ENCODE measurements at places on chromosomes 13 and 19. TPM values are rescaled to one million over a fixed set of nuclear protein-coding genes. Genes with fewer than 3 reads are reported as not detected.

DNA sequence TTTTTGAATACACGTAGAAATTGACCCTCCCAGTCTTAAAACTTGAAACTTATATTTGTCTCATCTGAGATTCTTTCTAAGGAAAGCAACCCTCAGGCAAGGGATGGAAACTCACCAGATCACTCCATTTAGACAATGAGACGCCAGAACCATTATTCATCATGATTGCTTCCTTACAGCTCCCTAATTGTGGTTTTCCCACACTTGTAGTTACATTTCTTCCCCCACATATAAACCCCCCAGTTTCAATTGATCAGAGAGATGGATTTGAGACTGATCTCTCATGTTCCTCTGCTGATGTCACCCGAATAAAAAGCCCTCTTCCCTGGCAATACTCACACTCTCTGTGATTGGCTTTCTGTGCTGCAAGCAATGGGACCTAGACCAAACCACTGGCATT lies 197.9 kb upstream of the STARD13 start:
- H3K4me1 ChIP-seq, result peaks cover 22% of the 10 kb centered on the region
- H3K4me3 ChIP-seq, result no peak overlapping the region
- no peaks in the 10 kb centered on the region for H3K36me3 ChIP-seq
- H3K27me3 ChIP-seq, result no peaks in the 10 kb centered on the region

DNA sequence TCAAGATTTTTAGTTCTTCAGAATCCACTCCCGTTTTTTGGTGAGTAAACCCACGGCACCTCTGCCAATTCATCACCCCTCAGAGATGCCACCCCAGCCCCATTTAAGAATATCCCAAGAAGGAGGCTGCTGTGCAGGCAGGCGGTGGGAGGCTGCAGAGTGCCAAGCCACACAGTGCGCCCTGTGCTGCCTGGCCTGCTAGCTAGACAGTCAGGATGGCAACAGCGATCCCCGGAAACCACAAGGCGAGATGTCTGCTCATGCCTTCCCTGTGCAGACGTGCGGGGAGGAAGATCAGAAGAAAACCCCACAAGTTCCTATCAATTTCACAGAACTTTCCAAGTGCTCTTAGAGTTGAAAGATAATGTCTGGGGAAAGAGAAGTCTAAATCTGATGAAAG lies 64.8 kb upstream of the GPR183 start:
- no peak for DNase-seq
- H3K27ac ChIP-seq, result no peak overlapping the region
- H3K4me3 ChIP-seq, result no peak overlapping the region
- peaks cover 10% of the 10 kb centered on the region for H3K36me3 ChIP-seq

DNA sequence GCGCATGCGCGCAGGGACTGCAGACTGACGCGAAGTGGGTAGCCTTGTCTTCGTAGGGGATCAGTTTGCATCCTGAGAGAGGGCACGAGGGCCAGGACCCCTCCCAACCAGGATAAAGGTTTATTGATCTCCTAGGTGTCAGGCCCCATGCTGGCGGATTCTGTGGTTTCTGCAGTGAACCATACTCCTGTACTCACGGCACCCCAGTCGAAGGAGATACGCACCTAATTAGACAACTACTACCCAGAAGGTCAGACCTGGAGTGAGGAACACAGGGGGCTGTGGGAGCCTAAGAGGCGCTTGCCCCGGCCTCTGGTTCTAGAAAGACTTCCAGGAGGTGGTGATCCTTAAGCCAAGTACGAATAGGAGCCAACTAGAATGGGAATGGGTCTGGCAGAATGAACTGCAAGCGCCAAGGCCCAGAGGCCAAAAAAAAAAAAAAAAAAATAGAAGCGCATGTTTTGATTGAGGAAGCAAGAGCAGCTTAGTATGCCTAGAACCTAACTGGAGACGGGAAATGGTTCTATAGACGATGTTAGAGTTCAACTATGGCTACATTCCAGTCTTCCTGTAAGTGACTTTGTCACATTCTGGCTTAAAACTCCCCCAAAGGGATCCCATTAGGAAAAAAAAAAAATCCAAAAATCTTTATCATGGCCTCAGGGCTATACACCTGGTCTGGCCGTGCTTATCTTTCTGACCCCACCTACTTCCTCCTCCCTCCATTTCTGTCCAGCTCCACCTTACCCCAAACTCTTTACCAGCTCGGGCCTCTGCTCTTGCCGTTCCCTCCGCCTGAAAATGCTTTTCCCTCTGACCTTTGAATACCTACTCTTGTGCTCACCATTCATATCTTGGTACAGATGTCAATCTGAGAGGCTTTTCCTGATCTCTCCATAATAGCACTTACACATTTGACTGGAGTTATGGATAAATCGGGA lies 902 bp upstream of the ZNF428 start:
- H3K4me3 ChIP-seq, result peak overlapping the region; percentile 73
- H3K36me3 ChIP-seq, result no peaks in the 10 kb centered on the region
- H3K27ac ChIP-seq, result peak overlapping the region; percentile 70
- no peak for DNase-seq
- H3K4me1 ChIP-seq, result peaks cover 12% of the 10 kb centered on the region
- H3K27me3 ChIP-seq, result no peaks in the 10 kb centered on the region

DNA sequence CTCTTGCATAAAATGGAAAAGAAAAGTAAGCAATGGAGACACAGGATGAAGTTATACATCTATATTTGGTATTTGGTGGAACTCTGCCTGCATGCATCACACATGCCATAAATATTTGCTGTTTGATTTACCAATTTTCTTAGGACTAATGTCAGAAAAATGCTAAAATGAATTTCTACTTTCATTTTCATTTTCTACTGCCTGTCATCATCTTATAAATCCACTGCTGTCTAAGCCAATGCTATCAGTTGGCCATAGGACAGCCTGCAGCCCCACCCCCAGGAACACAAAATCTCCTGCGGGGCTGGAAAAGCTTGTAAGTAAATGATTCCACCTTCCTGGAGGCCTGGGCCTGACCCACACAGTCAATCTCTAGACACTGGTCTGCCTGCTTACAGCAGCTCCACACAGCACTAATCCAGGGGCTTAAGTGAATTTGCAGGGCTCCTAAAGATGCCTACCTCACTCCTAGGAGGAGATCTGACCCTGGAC lies 122.0 kb downstream of the ENOX1 start:
- no peaks in the 10 kb centered on the region for H3K27me3 ChIP-seq
- peak overlapping the region; percentile 45 for H3K27ac ChIP-seq
- H3K4me3 ChIP-seq, result no peak overlapping the region
- no peaks in the 10 kb centered on the region for H3K36me3 ChIP-seq
- H3K4me1 ChIP-seq, result peaks cover 28% of the 10 kb centered on the region
- peak; percentile 75 for DNase-seq

DNA sequence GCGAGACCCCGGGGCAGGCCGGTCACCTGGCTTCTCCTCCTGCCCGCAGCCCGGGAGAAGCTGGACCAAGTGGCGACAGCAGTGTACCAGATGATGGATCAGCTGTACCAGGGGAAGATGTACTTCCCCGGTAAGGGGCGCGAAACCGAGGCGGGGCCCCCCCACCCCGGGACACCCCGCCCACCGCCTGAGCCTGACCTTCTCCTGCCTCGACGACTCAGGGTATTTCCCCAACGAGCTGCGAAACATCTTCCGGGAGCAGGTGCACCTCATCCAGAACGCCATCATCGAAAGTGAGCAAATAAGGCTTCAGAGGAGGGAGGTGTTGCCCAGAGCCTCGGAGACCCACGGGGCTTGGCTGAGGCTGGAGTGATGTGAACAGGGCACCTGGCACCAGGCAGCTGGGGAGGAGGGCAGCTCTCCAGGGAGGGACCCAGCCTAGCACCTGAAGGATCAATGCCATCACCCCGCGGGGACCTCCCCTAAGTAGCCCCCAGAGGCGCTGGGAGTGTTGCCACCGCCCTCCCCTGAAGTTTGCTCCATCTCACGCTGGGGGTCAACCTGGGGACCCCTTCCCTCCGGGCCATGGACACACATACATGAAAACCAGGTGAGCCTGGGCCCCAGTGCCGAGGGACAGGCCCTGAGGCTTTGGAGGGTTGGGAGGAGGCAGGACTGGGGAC lies 629 bp downstream of the IZUMO4 start:
- peak; percentile 14 for DNase-seq
- H3K4me1 ChIP-seq, result 0 out of 2 replicates have a peak, but pooled peaks cover under 1% of the 10 kb centered on the region
- no peaks in the 10 kb centered on the region for H3K27me3 ChIP-seq
- peak overlapping the region; percentile 18 for H3K27ac ChIP-seq
- H3K4me3 ChIP-seq, result peak overlapping the region; percentile 61

- H3K27ac ChIP-seq, result no peak overlapping the region
- H3K36me3 ChIP-seq, result peaks cover 18% of the 10 kb centered on the region
- H3K4me3 ChIP-seq, result no peak overlapping the region
- no peaks in the 10 kb centered on the region for H3K4me1 ChIP-seq
- H3K27me3 ChIP-seq, result no peaks in the 10 kb centered on the region
Observed at GRCh38 chr19:40251991-40252390, 25.5 kb upstream of the CCNP start.

- no peak overlapping the region for H3K4me3 ChIP-seq
- H3K36me3 ChIP-seq, result no peaks in the 10 kb centered on the region
- no peak for DNase-seq
- H3K27ac ChIP-seq, result no peak overlapping the region
Observed at GRCh38 chr13:112073245-112074138, 6.5 kb downstream of the SOX1 start.

- no peak overlapping the region for H3K4me3 ChIP-seq
- H3K4me1 ChIP-seq, result no peaks in the 10 kb centered on the region
- DNase-seq, result no peak
- no peaks in the 10 kb centered on the region for H3K27me3 ChIP-seq
- H3K36me3 ChIP-seq, result peaks cover 20% of the 10 kb centered on the region
- no peak overlapping the region for H3K27ac ChIP-seq
Observed at GRCh38 chr13:113635048-113635420, 23.0 kb downstream of the ATP4B start.

The SLC25A41 gene
- total RNA-seq, result not detected

The SMAD9 gene
- total RNA-seq, result 10.8 TPM

The CDX2 gene
- not detected for total RNA-seq

The ZNF792 gene
- 3.8 TPM for total RNA-seq

The TEX26 gene
- not detected for total RNA-seq

The ZNF793 gene
- 2.9 TPM for total RNA-seq

The NAXD gene
- 34.0 TPM for total RNA-seq

The ONECUT3 gene
- total RNA-seq, result not detected

The PRR19 gene
- not detected for total RNA-seq

The OXGR1 gene
- not detected for total RNA-seq

The LILRA1 gene
- total RNA-seq, result not detected

The KIR2DL4 gene
- total RNA-seq, result not detected

Measured in GM23248 (cell line).